ENCODE measurements at places on chromosomes 2 and 18.

- no peak for DNase-seq
Measured at GRCh38 chr2:218995561-218995960, 2.3 kb upstream of the CRYBA2 start.

GRCh38 chr2:9532421-9532820 lies 23.2 kb downstream of the ADAM17 start:
- no peak for DNase-seq

GRCh38 chr18:50560681-50561629 lies 1.1 kb downstream of the MAPK4 start:
- no peak for DNase-seq

DNA sequence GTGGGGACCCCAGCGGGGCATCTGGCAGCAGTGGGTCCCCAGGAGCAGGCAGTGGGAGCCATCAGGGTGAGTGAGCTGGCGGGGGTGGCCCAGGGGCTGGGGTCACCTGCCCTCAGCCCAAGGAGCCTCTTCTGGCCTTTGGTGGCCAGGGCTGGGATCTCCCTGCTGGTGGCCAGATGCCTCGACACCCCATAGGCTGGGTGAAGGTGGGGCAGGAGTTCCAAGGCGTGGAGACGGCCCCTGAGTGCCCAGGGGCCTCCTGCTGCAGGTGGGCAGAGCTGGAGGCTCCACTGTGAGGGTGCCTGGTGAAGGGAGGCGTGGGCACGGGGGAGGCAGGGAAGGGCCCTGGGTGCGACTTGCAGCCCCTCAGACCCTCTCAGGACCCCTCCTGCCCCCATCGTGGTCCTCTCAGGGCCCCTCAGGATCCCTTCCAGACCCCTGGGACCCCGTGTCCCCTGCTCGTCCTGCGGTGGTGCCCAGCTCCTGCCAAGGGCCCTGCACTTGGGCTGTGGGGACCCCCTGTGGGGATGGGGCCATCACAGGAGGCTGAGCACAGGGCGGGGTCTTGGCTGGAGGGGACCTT lies 5.0 kb upstream of the GPR35 start:
- DNase-seq, result no peak

DNA sequence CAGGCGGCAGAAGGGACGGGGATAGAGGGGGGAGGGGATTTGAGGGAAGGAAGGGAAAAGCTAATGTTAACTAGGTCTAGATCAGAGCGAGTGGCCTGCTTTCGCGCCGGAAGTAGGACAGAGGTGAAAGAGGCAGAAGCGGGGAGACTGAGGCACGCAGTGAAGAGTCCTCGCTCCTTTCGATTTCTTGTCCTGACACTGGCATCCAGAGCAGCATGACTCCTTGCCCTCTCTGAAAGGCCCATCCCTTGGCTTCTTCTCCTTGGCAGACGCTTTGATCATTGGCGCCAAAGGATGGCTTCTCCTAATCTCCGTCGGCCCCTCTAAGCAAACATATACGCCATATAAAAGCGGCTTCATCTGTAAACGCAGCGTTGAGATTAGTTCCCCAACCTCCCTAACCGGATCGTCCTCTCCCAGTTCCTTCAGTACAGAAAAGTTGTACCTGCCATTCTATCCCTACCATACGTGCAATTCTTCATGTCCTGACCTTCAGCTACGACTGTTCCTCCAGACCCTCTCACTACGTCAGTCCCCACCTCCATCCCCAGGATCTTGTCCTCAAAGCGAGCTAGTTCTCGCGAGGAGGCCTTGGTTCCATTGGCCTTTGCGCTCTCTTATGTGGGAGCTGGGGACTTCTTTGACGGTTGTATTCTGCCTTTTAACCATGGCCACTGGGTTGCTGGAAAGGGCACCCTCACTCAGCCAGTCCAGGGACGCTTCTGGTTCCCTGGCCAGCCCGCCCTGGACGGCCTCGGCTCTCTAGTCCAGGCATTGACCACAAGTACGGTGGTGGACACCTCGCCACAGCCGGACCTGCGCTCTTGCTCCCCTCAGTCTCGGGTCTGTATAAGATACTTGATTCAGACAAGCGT lies 857 bp upstream of the NEUROD1 start:
- DNase-seq, result no peak

DNA sequence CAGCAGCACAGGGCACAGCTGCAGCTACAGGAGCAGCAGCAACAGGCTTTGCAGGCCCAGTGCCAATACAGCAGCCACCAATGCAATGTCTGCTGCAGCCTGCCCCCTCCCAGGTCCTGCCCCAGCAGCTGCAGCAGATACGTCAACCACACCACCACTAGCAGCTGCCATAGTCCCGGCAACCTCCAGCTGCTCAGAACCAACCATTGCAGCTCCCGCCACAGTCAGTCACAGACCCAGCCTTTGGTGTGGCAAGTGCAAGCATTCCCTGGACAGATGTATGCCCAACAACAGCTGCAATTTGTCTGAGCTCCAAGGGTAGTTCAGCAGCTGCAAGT lies 53.3 kb upstream of the TUBA3E start:
- no peak for DNase-seq

DNA sequence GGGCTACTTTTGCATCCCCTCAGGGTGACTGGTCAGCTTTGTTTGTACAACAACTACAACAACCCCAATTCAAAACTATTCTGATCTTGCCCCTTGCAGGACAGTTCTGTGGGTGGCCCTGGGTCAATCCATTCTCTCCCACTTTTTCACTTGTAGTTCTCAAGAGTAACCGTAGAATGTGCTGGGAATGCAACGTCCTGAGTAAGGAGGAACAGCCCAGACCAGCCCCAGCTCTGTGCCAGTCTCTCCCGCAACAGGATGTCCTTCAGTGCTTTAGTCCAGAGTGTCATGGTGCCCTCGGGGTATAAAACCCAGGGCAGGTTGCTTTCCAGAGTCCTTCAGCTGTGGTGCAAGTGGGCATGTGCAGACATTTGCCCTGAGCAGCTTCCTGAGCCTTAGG lies 22.1 kb upstream of the TEX51 start:
- DNase-seq, result no peak

DNA sequence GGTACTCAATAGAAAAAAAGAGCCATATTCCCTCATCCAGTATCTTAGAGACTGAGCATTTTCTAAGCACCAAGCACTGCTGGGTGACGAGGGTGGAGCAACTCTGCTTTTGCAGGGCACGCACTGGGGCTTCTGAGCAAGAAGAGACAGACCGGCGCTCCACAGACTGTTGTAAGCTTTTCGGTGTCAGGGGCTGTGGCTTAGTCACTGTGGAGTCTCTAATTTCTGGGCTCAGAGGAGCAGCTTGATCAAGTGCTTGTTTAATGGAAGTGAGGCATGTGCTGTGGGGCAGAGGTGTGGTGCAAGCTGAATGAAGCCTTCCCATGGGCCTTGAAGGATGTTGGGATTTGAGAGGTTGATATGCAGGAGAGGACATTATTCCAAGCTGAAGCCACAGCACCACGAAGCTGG lies 227.1 kb downstream of the MYCN start:
- DNase-seq, result no peak

GRCh38 chr2:205909184-205909572 lies 176.8 kb downstream of the INO80D start:
- DNase-seq, result no peak

- DNase-seq, result no peak
Measured at GRCh38 chr2:150620855-150621254, 133.4 kb upstream of the RND3 start.

GRCh38 chr2:45905632-45905958 lies 254.1 kb downstream of the PRKCE start:
- no peak for DNase-seq

DNA sequence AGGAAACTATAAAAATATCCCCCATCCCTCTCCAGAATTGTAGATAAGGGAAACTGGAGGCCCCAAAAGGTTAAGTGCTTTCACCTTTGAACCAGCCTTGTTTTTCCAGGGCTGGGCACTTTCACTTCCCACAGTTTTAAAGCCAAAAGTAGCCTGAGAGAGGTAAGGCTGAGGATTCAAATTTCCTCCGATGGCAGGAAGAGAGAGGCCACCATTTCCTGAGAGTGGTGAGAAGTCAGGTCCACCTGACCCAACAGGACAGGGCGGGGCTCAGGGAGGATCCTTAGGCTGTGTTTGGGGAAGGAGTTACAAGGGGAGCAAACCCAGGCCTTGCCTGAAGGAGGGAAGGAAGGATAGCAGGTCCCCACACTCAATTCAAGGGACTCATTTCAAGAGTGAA lies 4.7 kb upstream of the TEX261 start:
- DNase-seq, result no peak

GRCh38 chr2:170276056-170276455 lies 98.1 kb downstream of the MYO3B start:
- DNase-seq, result no peak

GRCh38 chr2:219733746-219734145 lies 106.3 kb downstream of the SLC4A3 start:
- DNase-seq, result no peak

DNA sequence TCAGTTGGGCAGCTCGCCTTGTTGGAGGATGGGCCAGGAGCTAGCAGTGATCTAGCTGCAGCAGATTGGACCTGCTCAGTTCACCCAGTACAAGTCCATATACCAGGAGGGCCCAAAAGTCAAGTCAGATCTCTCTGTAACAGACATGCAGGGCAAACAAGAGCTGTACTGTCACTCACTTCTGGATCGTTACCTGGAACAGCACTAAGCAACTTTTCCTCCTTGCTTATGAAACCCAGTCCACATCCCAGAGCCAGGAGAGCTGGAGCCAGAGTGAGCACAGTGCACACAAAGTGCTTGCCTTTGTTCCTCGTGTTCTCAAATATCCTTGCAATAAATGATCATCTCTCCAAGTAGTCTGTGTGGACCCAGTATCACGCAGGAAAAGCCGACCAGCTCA lies 244.1 kb upstream of the FOSL2 start:
- no peak for DNase-seq

DNA sequence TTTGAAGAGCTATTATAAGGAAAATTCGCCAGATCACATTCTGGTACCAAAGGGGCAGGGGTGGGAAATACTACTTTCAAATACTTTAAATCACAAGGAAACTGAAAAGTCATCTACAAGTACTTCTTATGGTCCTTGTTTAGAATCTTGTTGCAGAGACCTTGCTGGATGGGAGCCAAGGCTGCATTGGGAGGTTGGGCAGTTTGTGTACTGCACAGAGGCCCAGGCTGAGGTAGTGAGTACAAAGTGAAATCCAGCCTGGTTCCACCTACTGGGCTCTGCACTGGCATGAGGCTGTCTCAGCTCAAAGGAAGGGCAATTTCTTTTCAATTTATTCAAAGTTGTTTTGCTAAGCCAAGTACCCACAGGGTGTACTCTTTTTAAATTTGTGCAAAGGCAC lies 140.3 kb upstream of the DLX2 start:
- no peak for DNase-seq

GRCh38 chr2:10883801-10884478 lies 27.8 kb upstream of the KCNF1 start:
- DNase-seq, result no peak

DNA sequence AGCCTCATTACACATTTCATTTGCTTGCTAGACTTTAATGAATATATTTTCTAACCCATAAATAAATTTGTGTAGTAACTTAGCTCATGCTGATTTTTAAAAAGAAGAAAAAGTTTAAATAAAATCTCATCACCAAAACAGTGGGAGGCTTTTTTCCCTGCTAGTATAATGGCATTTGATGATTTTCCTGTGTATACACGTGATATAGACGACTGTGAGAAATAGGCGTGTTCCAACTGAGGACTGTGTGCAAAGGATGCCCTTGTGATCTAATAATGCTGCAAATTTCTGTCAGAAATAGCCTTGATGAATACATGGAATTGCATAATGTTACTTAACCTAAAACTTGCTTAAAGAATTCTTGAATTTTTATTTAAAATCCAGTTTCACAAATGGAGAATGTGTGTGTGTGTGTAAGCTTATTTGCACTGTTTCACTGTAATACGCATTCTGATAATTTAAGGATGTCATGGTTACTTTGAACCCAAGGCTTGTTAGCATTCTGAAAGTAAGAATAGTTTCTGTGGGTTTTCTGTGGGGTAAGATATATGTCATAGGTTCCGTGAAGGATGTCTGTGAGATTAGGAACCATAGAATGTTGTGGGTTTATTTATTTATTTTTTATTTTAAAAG lies 178.0 kb downstream of the DLGAP1 start:
- no peak for DNase-seq

DNA sequence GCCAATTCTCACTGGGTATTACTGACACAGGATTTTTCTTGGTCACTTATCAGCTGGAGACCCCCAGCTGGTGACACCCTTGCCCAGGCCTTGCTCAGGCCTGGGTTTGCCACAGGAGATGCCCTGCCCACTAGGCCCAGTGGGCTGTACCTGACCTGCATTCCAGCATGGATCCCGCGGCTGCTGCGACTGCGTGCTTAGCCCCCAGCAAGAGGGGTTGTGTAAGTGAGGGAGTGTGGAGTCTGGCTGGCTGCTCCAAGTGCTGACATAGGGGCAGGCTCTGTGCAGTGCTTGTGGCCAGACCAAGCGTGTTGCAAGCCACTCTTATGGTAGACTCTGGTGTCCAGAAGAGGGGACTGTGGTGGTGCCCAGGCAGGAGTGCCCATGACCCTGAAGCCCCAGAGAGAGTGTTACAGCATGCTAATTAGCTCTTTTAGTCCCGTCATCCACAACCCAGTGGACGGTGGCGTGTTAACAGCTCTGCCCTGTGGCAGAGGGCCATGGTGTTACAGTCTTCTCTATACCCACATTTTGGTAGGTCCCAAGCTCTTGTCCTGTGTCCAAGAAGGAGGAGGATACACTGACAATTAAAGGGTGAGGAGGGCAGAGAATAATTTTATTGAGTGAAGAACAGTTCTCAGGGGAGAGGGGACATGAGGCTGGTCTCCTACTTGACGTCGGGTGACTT lies 491.7 kb upstream of the MEIS1 start:
- no peak for DNase-seq

- DNase-seq, result no peak
Measured at GRCh38 chr18:13120255-13120654, 98.3 kb upstream of the LDLRAD4 start.

DNA sequence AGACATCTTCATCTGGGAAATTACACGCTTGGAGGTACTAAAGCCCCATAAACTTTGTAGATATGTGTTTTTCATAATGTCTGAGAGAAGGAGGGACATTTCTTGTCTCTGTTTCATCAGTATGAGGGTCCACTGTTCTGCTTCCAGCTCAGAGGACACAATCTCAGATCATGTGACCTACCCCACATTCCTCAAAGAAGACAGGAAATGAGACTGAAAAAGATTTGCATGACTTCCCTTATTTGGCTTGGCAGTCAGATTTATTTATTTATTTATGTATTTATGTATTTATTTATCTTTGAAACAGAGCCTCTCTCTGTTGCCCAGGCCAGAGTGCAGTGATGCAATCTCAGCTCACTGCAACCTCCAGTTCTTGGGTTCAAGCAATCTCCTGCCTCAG lies 463.7 kb upstream of the RGPD4 start:
- DNase-seq, result no peak

- DNase-seq, result no peak
Measured at GRCh38 chr2:182761903-182762302, 45.8 kb downstream of the DNAJC10 start.

DNA sequence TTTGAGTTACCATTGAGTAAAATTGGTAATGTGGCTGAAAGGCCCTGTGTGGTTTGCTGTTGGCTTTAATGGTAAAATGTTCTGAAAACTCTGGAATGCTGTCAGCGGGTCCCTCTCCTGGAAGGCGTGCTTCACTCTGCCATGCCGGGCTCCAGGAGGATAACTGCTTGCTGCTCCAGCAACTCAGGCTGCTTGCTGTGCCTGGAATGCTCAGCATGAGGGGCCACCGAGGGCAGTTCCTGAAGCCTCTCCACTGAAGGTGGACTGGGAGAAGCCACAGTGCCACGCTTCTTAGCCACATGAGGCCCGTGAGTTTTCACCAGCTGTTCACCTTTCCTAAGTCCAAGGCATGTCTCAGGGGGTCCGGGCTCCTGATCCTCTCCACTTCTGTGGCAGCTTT lies 90.4 kb upstream of the FAM110C start:
- no peak for DNase-seq

- DNase-seq, result no peak
Measured at GRCh38 chr2:237025090-237025865, 60.4 kb upstream of the COPS8 start.

GRCh38 chr18:49960376-49960775 lies 147.0 kb upstream of the ACAA2 start:
- DNase-seq, result no peak
